ENCODE measurements at places on chromosomes 16 and 17.
A peak's percentile ranks its signal among the peaks of the same experiment; 100 is the strongest.

DNA sequence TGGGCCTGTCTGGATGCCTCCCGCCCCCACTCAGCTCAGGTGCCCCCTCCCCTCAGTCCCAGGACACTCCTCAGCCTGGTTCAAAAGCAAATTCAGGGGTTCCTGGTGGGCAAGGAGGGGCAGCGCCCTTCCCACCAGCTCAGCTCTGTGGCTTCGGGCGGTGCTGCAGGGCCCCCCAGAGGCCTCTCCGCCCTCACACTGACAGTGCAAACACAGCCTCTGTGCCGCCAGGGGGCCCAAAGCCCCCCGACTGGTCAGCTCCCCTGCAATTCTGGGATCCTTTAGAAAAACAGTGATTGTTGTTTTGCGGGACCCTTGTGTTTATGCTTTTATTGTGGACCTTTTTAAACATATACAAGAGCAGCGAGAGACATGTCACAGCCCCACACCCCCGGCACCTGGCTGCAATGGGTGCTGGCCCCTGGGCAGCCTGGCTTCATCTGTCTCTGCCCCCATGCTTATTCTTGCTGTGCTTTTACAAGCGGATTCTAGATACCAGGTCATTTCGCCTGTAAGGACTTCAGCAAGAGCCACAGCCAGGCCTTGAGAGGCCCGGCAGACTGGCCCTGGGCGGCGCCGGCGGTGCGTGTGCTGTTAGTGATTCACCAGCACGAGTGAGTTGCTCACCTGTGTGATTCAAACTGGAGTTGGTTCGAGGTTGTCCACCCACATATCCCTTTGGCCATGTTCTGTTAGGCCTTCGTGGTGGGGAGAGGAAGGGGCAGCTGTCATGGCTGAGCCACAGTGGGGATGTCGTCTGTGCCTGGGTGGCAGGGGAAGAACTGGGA, 21.2 kb downstream of the ZNF469 start:
- no peak for DNase-seq

- DNase-seq: peak; percentile 9
Observed at GRCh38 chr17:2053380-2054261, 1.3 kb upstream of the HIC1 start.

- no peak for DNase-seq
Observed at GRCh38 chr16:76176153-76176552, 101.0 kb upstream of the CNTNAP4 start.

- no peak for DNase-seq
Observed at GRCh38 chr16:72598696-72599095, 426.7 kb upstream of the PMFBP1 start.

DNA sequence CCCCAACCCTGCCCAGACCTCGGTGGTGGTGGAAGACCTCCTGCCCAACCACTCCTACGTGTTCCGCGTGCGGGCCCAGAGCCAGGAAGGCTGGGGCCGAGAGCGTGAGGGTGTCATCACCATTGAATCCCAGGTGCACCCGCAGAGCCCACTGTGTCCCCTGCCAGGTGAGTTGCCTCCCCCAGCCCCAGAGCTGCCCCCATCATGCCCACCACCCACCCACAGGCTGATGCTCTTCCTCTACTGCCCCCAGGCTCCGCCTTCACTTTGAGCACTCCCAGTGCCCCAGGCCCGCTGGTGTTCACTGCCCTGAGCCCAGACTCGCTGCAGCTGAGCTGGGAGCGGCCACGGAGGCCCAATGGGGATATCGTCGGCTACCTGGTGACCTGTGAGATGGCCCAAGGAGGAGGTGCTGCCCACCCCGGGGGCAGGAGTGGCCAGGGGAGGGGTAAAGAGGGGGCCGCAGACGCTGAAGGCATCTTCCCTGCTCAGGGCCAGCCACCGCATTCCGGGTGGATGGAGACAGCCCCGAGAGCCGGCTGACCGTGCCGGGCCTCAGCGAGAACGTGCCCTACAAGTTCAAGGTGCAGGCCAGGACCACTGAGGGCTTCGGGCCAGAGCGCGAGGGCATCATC, 8.4 kb downstream of the GALK1 start:
- no peak for DNase-seq

- DNase-seq: peak; percentile 34
Observed at GRCh38 chr16:22321340-22322001, 24.3 kb downstream of the POLR3E start.

DNA sequence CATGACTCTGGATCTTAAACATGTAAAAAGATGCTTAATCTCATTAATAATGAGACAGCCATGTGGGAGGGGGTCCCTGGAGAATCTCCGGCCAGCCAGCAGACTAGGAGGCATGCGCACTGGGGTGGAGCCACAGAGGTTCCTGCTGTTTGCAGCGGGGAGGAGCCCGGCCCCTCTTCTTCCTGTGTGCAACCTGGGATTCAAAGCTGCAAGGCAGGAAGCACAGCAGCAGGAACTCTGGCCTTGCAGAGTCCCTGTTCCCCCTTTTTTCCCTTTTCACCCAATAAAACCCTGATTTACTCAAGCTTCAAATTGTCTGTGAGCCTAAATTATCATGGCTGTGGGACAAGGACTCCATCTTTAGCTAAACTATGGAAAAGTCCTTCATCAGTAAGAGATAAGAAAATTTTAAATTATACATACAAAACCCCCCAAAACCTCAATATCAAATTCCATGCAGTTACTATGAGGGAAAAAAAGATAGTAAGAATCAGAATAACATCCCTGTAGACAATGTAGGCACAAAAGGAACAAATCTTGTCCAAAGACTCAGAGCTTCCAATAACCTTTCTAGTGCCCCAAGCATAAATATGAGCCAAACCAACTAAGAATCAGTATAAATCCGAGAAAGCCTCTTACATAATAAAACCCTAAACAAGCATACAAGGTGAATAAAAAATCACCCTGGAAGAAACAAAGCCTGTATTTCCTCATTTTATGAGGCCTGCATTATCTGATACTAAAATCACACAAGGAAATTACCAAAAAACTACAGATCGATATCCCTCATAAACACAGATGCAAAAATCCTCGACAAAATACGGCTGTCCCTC, 12.1 kb downstream of the CFDP1 start:
- peak; percentile 35 for DNase-seq

- no peak for DNase-seq
Observed at GRCh38 chr17:49815761-49816281, 27.3 kb downstream of the KAT7 start.

All from NCI-H1417 (cell line).